ENCODE measurements at places on chromosomes 5 and 9.
A peak's percentile ranks its signal among the peaks of the same experiment; 100 is the strongest.

DNA sequence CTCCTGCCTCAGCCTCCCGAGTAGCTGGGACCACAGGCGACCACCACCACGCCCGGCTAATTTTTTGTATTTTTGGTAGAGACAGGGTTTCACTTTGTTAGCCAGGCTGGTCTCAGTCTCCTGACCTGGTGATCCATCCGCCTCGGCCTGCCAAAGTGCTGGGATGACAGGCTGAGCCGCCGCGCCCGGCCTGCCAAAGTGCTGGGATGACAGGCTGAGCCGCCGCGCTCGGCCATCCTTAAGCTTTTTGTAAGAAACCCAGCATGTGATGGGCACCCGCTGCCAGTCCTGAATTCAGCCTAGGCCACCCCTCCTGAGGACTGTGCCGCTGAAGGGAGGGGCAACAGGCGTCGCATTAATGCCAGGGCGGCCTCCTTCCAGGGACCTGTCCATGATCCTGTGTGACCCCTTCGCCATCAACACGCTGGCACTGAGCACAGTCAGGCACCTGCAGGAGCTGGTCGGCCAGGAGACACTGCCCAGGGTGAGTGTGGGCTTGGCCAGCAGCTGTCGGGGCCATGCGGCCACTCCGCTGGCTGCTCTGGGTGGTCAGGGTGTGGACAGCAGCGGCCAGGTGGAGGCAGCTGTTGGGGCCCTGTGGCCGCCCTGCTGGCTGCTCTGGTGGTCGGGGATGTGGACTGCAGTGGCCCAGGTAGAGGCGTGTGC lies 10.5 kb downstream of the NELFB start:
- H3K36me3 ChIP-seq = peaks cover 55% of the 10 kb centered on the region
- H3K4me3 ChIP-seq = no peak overlapping the region
- H3K27me3 ChIP-seq = no peaks in the 10 kb centered on the region
- no peak for DNase-seq
- H3K4me1 ChIP-seq = no peaks in the 10 kb centered on the region

DNA sequence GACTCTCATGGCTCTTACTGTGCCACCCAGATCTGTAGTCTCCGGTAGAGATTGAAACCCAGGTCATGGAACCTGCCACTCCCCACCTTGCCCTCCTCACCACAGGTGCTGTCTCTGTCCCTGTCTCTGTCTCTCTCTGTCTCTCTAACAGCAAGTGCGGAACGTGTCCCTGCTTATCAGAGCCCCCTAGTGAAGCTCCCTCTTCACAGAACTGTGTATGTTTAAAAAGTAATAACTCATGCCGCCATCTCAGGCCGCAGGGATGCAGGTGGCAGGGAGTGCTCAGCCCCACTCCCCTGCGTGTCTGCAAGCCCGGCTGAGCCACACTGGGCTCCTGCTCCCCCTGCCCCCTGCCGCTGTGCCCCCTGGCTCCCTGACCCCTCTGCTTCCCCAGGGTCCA lies 43.8 kb downstream of the UNC5A start:
- H3K4me3 ChIP-seq = no peak overlapping the region
- H3K27ac ChIP-seq = no peak overlapping the region
- H3K4me1 ChIP-seq = no peaks in the 10 kb centered on the region
- no peak for DNase-seq
- no peaks in the 10 kb centered on the region for H3K27me3 ChIP-seq

DNA sequence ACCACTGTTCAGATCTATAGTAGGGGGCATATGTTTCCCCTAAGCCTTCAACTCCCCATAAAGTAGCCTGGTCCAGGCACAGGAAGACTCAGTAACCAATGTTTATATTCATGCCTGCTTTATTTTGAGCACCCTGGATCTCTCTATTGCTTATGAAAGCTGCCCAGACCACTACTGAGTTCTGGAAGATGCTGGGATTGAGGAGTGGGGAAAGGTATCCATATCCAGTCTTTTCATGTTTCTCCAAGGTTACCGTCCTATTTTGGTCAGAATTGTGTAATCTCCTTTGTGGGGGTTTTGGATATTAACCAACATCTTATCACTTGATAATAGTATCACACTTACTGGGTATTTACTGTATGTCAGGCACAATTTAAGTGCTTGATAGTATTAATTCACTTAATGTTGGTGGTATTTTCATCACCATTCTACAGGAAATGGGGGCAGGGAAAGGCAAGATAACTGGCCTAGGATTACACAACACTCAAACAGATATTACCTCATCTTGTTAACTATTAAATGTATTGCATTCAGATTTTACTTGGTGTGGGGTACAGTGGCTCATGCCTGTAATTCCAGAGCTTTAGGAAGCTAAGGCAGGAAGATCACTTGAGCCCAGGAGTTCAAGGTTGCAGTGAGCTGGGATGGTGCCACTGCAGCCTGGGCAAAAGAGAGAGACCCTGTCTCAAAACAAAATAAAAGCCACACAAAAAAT lies 36.3 kb downstream of the RUSC2 start:
- no peaks in the 10 kb centered on the region for H3K4me1 ChIP-seq
- no peaks in the 10 kb centered on the region for H3K36me3 ChIP-seq
- no peak overlapping the region for H3K4me3 ChIP-seq
- no peak overlapping the region for H3K27ac ChIP-seq
- DNase-seq = no peak

GRCh38 chr5:35938568-35939227 lies at the start of gene CAPSL:
CAPSL (minus strand) TSS chr5:35938622; CDS start chr5:35921120, 17,502 bp downstream.
- H3K36me3 ChIP-seq = no peaks in the 10 kb centered on the region
- DNase-seq = peak; percentile 95
- H3K4me1 ChIP-seq = no peaks in the 10 kb centered on the region

DNA sequence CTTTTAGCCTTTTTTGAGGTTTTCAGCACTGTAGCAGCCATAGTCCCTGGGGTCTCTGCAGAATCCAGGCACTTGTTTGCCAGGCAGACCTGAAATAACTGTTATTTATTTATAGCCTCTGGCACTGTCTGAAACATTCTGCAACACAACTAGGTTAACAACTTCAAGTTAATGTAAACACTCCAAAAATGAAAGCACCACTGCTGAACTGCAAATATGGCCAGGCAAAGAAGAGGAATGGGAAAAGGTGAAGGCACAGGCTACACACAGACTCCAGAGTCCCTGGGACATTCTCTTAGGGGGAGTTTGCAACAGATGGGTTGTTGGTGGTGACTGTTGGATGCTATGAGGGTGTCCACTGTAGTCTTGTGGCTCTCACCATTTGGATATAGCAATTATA lies 369.0 kb downstream of the MAT2B start:
- H3K36me3 ChIP-seq = no peaks in the 10 kb centered on the region
- H3K27ac ChIP-seq = no peak overlapping the region
- H3K27me3 ChIP-seq = no peaks in the 10 kb centered on the region
- no peak overlapping the region for H3K4me3 ChIP-seq

DNA sequence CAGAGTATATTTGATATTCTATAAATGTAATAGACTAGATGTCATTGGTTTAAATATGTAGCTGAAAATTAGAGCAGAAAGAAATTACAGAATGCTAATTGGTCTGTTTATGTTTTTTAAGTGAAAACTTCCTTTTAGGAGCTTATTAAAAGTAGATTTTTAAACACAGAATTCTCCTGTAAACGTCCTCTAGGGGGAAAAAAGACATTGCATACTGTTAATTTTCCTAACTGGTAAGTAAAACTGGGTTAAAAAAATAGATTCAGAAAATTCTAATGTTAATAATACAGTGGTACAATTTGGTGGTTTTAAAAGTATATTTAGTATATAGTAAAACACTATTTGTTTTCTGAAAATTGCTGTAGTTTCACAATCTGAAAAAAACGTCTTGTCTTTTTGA lies 59.8 kb downstream of the ZCCHC7 start:
- H3K36me3 ChIP-seq = peaks cover 3% of the 10 kb centered on the region
- DNase-seq = no peak
- no peaks in the 10 kb centered on the region for H3K27me3 ChIP-seq
- H3K4me3 ChIP-seq = no peak overlapping the region
- H3K4me1 ChIP-seq = no peaks in the 10 kb centered on the region

DNA sequence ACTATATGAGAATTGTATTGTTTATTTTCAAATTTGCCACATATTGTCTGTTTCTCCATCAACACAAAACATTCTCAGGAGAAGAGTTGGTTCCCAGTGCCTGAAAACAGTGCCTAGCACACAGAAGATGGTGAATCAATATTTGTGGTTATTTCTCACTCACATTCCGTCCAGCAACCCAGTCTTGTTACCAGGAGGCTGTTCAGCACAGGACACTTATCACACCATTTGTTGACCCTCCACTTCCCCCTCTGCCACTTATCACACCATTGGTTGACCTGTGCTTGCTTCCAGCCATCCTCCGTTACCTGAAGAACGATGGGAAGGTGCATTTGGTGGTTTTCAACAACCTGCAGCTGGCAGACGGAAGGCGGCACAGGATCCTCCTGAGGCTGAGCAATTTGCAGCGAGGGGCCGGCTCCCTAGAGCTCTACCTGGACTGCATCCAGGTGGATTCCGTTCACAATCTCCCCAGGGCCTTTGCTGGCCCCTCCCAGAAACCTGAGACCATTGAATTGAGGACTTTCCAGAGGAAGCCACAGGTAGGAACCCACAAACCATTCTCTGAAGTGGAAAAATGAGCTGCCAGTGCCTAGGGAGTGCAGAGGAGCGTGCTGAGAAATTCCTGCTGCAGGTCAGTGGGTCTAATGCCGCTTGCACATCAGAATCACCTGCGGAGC lies 20.5 kb downstream of the THBS4 start:
- 0 out of 3 replicates have a peak overlapping the region, but pooled peaks have one; percentile 7 for H3K4me3 ChIP-seq
- DNase-seq = peak; percentile 68
- no peaks in the 10 kb centered on the region for H3K27me3 ChIP-seq
- H3K4me1 ChIP-seq = no peaks in the 10 kb centered on the region
- peak overlapping the region; percentile 25 for H3K27ac ChIP-seq

DNA sequence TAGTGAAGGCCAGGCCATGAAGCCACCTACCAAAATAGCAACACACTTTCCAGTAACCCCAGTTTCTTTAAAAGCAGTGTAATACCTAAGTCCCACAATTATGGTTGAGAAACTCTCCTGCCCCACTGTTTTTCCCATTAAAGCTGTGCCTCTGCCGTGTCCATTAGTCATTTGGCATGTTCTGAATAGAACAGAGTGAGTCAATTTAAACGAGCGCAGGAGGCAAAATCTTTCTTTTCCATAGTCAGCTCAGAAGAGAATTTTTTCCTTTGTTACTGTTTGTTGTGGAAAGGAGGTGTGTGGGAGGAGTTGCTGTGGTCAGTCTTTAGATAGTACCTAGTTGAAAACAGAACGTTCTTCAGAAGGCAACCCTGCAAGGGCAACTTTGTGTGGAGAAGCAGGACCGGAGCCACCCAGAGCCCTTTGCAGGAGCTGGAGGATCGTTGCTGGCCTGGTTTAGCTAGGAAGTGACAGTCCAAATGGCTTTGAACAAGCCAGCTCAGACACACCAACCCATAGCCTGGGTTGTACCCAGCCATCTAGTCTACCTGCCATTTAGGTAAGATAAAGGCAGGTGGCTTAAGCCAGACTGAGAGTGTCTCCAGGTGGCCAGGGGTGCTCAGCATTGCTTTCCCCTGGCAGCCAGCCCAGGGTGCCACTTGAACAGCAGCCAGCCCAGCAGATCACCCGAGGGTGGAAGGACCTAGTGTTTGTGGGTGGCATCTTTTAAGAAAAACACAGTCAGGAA lies 30.4 kb downstream of the GADD45G start:
- no peak overlapping the region for H3K4me3 ChIP-seq
- DNase-seq = no peak
- H3K27ac ChIP-seq = no peak overlapping the region
